ENCODE measurements at places on chromosomes 2 and 18.

GRCh38 chr2:168781191-168781817, 21.1 kb upstream of the NOSTRIN start:
- no peak for DNase-seq

- no peak for DNase-seq
Observed at GRCh38 chr2:166388481-166389070, 12.8 kb upstream of the SCN9A start.

GRCh38 chr2:58788402-58788801, 547.3 kb upstream of the FANCL start:
- DNase-seq = no peak

- no peak for DNase-seq
Observed at GRCh38 chr2:128618642-128619041, 300.0 kb upstream of the HS6ST1 start.

DNA sequence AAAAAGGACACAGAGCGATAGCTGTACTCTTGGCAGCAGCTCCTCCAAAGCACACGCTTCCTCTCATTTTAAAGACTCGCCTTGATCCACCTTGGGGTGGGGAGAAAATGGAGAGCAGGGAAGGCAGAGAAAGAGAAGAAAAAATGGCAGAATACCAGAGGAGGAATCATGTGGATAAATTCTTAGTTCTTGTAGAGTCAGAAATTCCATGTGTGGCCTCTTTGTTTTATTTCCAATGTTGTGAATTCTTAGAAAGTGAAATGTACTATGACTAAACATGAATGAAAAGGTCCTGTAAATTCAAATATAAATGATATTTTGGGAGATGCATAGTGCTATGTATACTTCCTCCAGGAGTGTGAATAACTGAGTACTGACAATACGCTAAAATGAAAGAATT, 89.7 kb upstream of the SESTD1 start:
- DNase-seq = no peak

GRCh38 chr18:57627488-57627887, 5.9 kb upstream of the NARS1 start:
- DNase-seq = no peak

DNA sequence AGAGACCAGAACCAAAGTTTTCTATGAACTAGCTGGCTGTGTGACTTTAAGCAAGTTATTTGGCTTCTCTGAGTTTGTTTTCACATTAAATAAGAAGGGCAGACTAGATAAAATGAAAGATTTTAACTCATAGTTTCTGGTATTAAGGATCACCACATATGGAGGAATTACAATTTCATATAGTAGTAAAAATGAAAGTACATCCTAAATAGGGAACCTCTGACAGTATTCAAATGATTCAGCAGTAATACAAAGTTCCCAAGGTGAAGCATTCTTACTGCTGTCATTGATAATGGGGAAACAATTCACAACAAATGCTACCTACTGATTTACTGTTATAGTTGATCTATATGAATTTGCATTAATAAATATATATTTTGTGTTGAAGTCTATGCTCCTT, 170.3 kb upstream of the VRK2 start:
- no peak for DNase-seq

DNA sequence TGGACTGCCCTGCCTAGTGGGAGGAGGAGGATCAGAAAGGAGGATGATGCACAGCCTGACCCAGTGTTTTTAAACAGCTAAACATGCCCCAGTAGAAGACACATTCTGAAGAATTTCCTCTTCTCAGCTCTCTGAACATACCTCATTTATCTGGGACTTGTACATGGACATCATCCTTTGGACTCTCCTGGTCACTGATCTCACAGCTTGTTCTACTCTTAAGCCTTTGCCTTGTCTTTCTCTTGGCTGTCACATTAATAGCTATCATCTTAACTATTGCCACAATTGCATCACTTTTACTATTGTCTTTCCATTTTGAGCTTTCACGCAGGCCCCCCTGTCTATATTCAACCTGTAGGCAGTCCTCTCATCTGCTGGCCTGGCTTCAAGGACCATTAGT, 42.0 kb upstream of the PGAP1 start:
- no peak for DNase-seq

DNA sequence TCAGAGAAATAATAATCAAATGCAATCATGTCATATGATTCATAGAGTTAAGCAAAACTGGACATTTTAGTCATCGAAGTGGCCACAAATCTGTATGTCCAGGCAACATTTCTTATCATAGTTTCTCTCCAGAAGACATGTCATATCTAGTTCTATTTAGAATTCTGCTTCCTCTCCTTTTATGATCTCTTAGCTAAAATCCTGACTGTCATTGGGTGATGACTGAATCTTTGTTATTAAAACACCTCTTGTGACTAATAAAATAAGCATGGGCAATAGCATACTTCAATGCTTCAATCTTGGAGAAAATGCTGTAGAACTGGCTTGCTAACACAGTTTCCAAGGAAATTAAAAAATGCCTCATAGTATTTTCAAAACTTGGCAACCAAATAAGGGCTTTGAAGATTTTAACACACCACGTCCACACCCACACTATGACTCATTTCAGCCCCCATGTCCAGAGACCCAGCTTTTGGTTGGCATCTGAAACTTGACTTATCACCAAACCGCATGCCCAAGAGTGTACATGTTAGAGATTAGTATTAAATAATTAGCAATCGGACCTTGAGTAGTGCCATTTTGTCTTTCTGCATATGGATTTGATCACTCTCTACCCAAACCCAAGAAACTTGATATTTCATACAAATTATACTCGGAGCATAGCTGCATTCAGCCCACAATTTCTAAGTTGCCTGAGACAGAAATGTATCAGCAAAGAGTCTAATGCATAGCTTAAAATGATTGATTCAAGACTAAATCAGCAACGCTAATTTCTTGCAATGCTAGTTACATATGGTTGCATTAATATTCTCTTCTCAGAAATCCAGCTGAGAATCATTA, 106.5 kb upstream of the ETAA1 start:
- no peak for DNase-seq

DNA sequence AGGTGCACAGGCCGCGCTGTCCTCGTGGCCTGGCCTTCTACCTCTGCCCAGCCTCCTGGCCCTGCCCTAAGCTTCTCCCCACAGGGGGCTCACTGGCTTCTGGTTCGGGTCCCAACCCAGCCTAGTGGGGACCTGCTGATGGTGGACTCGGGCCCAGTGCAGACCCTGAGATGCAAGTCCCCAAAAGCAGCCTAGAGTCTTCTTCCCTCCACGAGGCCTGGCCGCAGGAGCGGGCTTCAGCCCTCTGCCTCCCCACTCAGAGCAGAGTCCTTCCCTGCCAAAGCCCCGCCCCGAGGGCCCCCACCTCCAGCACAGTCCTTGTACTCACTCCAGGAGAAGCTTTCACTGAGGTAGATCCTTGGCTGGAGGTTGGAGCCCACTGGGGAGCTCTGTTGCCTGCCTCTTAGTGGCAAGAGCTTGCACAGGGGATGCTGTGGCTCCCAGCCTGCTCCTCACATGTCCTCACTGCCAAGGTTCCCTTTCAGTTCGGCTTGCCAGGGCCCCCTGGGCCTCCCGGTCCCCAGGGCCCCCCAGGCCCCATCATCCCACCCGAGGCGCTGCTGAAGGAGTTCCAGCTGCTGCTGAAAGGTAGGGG, 3.6 kb downstream of the ERFE start:
- DNase-seq = no peak

DNA sequence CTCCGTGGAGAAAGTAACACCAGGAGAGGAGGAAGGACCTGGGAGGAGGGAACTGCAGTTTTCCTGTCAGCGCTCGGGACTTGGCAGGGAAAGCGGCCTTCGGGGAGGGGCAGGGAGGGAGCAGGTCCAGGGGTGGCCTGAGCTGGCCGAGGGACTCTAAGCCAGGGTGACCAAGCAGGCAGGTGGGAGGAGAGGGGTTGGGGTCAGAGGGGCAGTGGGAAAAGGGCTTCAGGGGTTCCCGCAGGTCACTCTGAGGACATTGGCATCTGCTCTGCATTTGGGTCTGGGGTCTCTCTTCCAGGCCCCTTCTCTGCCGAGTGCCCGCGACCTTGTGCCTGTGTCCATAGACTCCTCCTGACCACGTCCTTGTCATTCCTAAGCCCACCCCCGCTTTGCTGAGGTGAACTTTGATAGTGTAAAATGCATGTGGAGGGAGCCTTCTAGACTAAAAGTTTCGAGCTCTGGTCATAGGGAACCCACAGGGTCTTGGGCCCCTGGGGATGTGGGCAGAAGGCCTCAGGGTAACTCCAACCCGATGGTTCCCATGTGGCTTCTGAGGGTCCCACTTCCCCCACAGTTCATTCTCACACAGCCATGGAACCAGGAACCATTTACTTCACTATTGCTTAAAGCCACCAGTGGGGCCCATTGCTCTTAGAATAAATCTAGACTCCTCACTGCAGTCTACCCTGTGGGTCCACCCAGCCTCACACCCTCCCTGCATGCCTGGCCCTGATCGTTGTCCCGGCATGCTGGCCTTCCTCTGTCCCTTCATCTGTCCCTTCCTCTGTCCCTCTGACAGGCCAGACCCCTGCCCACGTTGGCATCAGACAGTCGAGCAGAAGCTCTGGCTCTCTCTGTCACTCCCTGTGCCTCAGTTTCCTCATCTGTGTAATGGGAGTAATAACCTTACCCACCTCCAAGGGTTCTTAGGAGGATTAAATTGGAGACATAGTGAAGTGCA, 229.2 kb downstream of the SEPTIN10 start:
- no peak for DNase-seq

GRCh38 chr2:31239593-31240177, 5.7 kb downstream of the EHD3 start:
- no peak for DNase-seq

DNA sequence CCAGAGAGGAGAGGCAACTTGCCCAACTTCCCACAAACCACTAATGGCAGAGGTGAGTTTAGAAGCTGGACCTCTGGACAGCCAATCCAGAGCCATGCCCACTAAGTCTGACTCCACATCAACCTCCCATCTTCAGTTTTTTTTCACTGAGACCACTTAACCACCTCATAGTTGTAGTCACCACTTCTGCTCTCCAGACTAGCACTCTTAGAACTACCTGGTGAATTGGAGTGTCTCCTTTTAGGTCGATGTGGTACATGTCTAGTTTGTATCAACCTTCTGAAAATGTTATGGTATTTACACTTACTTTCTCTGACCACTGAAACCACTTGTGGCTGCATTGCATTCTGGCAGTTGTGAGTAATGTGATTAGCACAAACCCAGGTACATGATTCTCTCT, 743.6 kb upstream of the FANCL start:
- no peak for DNase-seq

DNA sequence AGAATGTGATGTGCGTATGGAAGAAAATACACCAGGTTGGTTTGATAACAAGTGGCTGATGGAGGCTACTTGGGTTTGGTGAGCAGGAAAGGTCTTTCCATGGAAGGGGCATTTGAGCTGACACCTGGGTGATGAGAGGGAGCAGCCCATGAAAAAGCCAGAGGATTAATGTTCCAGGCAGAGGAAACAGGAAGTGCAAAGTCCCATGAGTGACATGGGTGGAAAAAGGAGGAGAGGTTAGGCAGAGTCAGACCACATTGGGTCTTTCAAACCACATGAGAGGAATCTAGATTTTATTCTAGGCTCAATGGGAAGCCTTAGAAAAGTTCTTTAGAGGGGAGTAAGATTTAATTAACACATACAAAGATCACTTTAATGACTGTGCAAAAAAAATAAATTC, 195.7 kb downstream of the LRATD1 start:
- DNase-seq = no peak

- DNase-seq = no peak
Observed at GRCh38 chr18:36017232-36017631, 44.8 kb downstream of the RMP24 start.

GRCh38 chr18:39589496-39589895, 2023.9 kb upstream of the CELF4 start:
- no peak for DNase-seq

GRCh38 chr18:13616041-13616440, 110.3 kb downstream of the FAM210A start:
- no peak for DNase-seq

DNA sequence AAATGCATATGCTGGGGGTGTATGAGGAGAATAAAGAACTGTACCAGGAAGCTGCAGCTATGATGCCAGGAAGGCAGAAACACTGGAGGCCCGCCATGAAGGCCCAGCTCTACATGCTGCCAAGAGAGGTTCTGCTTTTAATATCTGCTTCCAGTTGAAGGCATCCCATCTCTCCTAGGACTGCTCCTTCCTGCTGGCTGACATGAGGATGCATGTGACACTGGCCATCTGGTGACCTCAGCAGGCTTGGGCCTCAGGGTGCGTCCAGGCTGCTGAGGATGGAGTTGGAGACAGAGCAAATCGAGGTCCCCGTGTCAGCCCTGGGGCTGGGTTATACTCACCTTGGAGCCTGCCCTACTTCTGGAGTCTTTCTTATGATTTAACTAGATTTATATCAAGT, 49.0 kb downstream of the PSMG2 start:
- DNase-seq = no peak

DNA sequence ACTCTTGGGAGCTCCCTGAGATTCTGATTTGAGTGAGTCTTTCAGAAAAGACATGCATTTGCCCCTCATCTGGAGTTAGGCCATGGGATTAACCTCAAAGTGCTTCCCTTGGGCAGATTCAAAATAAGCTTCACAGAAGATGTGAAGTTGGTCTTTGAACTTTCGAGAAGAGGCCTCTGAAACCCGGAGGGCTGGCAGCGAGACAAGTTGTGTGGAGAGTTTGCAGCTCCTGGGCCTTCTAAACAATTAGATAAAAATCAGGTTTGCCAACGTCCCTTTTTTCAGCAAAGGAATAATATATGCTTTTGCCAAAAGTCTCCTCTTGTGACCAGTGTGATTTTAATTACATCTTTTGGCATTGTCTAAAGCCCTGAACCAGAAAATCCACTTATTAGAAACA, 489.7 kb downstream of the SOX11 start:
- DNase-seq = no peak

GRCh38 chr2:201987426-201987825, 46.2 kb upstream of the FZD7 start:
- DNase-seq = no peak

DNA sequence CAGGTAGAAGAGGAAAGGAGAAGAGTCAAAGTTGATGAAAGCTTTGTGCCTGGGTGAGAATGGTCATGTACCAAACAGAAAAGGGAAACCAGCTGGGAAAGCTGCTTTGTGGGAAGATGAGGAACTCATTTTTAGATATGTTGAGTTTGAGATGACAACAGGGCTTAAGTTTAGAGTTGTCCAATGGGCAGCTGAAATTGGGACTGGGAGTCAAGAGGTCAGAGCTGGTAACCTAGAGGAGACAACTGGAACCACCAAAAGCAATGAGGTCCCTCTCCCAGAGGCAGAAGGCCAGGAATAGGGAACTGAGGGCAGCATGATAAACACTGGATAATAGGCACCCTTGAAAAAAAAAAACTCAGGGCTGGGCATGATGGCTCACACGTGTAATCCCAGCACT, 48.8 kb downstream of the SLC4A1AP start:
- no peak for DNase-seq

All from stimulated activated CD8-positive, alpha-beta memory T cell treated with anti-CD3 and anti-CD28 coated beads, Interleukin-4, amount 100 ng/mL, for 1 hour (primary cell).